PC-9 (cell line): ENCODE measurements at places on chromosomes 7 and 10. TPM values are rescaled to one million over a fixed set of nuclear protein-coding genes. Genes with fewer than 3 reads are reported as not detected.

Gene UNCX
- not detected in 2 replicates for total RNA-seq

Gene CALML5
- total RNA-seq = 3.0 and 6.3 TPM in 2 replicates

Gene HOGA1
- total RNA-seq = 3.4 and 4.4 TPM in 2 replicates

Gene NUTM2B
- total RNA-seq = 0.83 and 1.3 TPM in 2 replicates

Gene CYP2C19
- not detected in 2 replicates for total RNA-seq

Gene ZNF239
- total RNA-seq = 3.3 and 3.7 TPM in 2 replicates

Gene PHYHIPL
- not detected in 2 replicates for total RNA-seq

Gene OPN4
- total RNA-seq = 0.15 and 0.23 TPM in 2 replicates

Gene STN1
- total RNA-seq = 20.5 and 25.4 TPM in 2 replicates
